ENCODE measurements at places on chromosomes 2 and 18. TPM values are rescaled to one million over a fixed set of nuclear protein-coding genes. Genes with fewer than 3 reads are reported as not detected.

The POTEE gene
- not detected for polyA plus RNA-seq

The SERPINB12 gene
- 0.15 TPM for polyA plus RNA-seq

The SLC9A2 gene
- polyA plus RNA-seq = 3.7 TPM

The ANKRD53 gene
- 1.4 TPM for polyA plus RNA-seq

The NOP58 gene
- polyA plus RNA-seq = 126 TPM

The SP9 gene
- 0.79 TPM for polyA plus RNA-seq

The C1QL2 gene
- not detected for polyA plus RNA-seq

The ACSL3 gene
- 36.0 TPM for polyA plus RNA-seq

The MATN3 gene
- polyA plus RNA-seq = 1.1 TPM

All from muscle of arm (tissue), 14 donors.